ENCODE measurements at places on chromosomes 4 and X.

DNA sequence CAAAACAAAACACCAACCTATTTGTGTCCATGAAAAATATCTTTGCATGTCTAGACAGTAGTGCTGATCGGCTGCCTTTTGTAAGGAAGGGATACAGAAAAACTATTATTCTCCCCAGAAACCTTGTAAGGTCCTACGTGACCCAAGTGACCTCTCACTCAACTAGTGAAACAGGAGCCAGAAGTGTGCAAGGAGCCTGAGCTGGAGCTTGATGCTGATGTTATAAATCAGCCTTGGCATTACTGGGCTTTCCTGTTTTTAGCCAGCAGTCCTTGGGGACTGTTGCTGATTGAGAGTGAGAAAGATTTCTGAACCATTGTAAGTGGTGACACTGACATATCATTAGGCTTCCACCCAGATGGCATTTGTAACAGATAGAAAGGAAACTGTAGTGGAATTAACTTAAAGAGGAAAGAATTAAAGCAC is 100.8 kb upstream of the LIMCH1 start:
- DNase-seq = no peak

DNA sequence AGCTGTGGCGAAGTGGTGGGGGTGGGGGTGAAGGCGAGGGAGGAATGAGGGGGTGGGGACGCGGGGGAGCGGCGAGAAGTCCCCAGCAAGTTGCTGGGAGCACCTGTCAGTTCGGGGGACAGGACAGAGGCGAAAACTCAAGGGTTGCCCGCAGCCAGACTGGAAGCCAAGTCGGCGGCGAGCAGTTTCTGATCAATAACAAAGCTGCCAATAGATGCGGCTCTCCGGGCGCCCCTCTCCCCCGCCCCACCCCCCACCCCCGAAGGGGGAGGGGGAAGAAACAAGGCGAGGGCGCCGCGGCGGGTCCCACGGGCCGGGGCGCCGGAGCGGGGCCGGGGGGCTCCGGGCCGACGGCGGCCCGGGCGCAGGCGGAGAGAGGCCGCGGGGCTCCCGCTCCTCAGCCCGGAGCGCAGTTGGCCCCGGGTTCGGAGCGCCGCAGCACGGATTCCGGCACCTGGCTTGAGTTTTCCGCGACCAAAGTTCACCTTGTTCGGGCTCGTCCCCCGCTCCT is 379 bp downstream of the PDGFC start:
- no peak for DNase-seq

- no peak for DNase-seq
Observed at GRCh38 chr4:79678472-79679202, 270.6 kb upstream of the GK2 start.

- no peak for DNase-seq
Observed at GRCh38 chr4:24683116-24683515, 98.8 kb upstream of the DHX15 start.

GRCh38 chr4:128596115-128596514 is 213.4 kb upstream of the JADE1 start:
- DNase-seq = no peak

GRCh38 chr4:4485806-4486205 is 56.0 kb downstream of the STX18 start:
- no peak for DNase-seq

DNA sequence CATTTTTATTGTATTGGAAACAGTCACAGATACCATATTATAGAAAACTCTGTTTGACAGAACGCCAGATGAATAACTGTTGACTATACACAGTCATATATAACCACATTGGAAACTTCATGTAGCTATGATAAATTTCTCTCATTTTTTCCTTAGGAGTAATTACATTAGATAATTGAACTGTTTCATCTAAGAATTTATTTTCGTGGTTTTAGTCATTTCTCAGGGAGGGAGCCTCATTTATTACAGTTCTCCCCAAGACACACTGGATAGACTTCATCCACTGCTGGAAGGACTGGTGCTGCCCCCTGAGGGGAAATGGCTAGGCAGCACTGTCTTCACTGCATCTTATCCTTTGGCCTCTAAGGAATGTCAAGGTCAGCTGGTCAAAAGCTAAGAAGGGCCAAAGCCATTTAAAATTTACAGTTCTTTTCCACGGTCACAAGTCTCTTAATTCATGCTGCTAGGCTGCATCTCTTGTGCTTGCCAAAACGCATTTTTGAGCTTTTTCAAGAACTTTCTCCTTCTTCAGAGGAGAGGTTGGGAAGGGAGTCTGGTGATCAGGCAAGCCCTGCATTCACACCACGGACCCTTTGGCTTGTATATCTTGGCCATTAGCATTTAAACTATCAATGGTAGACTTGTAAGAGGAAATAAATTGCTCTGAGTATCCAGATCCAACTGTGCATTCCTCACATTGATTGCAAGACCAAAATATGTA is 145.1 kb downstream of the CBR4 start:
- no peak for DNase-seq

GRCh38 chrX:17415242-17415810 is 40.3 kb downstream of the NHS start:
- DNase-seq = no peak

DNA sequence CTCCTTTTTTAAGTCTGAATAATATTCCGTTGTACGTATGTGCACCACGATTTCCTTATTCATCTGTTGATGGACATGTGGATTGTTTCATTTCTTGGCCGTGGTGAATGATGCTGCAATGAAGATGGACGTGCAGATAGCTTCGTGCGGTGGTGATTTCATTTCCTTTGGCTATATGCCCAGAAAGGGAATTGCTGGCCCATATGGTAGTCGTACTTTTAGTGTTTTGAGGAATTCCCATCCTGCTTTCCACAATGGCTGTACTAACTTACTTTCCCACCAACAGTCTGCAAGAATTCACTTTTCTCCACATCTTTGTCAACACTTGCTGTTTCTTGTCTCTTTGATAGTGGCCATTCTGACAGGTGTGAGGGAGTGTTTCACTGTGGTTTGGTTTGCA is 12.8 kb downstream of the ZFP42 start:
- no peak for DNase-seq

DNA sequence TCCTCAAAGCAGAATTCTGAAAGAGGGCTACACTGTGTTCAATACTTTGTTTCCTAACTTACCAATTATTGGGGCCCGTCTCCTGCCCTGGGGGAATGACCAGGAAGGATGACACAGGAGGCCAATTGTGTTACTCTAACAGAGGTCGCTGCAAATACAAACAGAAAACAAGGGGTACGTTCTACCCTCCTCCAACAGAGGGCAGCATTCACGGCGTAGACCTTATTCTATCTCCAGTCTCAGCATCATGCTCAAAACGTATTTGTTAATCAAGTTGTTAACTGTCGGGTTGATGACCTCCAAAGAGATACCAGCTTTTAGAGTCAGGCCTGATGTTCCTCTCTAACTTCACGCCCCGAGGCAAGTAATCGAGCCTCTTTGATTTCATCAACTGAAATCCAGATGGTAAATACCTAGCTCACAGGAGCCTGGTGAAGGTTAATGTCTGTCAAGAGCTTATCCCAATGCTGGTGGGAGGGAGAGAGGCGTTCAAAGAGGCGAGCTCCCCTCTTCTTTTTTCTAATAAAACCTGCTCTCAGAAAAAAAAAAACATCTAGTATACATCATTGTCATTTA is 181.0 kb upstream of the KCNIP4 start:
- DNase-seq = no peak

- DNase-seq = no peak
Observed at GRCh38 chrX:11399489-11400094, 106.4 kb downstream of the AMELX start.

DNA sequence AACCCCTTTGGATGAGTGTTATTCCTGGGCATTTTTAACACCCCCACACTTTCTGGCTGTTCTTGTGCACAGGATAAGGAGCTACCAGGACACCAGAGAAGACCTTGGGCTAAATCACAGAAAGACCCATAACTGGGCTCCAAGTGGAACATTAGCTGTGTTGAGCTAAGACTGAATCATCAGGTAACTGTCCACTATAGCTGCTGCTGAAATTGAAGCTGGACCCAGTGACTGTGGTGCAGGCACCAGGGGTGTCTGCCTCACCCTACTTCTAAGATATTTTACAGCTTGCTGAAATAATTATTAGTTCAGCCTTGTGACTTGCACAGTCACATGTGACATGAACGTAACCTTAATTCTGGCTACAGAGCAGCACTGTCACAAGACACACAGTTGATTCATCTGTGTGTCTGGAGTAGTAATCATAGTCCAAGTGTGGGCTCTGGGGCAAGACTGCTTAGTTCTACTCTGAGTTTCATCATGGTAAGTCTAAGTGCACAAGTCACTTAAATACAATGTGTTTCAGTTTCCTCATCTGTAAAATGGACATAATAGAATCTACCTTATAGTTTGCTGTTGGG is 127.4 kb downstream of the SLC39A8 start:
- DNase-seq = no peak

GRCh38 chrX:67787196-67787595 is 243.4 kb downstream of the AR start:
- no peak for DNase-seq

DNA sequence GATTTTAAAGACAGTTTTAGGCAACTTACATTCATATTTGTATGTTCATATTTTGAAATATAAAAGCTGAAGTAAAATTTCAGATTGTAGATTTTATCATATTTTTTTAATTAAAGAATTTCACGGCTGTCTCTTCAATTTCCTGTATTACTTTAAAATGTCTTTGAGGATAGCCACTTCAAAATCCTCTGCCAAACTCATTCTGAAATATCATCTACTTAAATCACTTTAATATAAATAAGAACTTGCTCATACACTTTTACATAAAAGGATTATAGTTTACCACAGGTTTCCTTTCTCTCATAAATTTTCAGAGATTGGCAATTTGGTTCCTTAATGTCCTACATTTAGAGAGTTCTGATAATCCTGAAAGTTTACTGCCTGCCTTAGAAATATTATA is 478.2 kb downstream of the ADGRL3 start:
- no peak for DNase-seq

GRCh38 chr4:55343887-55344286 is 2.2 kb upstream of the SRD5A3 start:
- no peak for DNase-seq

GRCh38 chr4:73068491-73069337 is 802 bp downstream of the COX18 start:
- no peak for DNase-seq

DNA sequence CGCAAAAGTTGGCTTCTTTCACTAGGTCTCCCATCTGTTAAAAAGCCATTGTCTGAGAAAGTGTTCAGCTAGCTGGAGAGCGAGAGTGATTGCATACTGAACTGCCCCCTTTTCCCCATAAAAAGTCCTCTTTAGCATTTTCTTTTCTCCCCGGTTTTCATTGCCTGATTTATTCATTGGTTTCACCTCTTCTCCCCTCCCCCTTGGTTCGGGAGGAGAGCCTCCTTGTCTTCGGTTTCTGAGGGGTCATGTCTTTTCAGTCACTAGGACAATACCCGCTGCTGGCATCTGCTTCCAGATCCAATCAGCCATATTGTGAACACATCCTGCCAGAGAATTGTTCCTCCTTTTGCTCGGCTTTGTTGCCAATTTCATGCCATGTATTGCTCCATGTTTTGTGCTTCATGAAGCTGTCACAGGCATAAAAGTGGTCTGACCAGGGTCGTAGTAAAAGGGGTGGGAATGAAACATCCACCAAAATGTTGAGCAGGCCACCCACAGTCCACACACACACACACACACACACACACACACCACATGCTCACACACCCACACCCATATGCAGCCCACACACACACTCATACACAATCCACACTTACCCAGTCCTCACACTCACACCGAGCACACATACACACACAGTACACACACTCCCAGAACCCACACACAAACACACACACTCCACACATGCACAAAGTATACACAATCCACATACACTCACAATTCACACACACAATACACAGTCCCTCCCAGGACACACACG is 136.0 kb downstream of the NKX6-1 start:
- DNase-seq = no peak

DNA sequence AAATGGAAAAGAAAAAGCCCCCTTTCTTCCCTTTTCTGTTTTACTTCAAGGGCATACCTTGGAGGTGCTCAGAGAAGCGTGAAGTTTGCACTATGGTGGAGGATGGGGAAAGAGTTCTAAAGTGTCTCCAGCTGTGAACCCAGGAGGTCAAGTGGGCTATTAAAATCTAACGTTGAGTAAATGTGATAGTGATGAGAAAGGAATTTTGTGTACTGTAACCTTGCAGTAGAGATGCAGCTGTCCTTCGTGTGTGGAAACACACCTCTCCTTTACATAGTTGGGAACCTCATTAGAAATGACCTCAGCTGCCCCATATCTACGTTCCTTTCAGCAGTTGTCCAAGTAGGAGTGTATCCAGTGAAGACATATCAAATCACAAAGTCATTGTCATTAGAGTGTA is 26.5 kb downstream of the ADH5 start:
- DNase-seq = no peak

- no peak for DNase-seq
Observed at GRCh38 chrX:6644411-6644810, 109.5 kb upstream of the VCX3A start.

GRCh38 chrX:120213438-120214265 is 37.0 kb upstream of the ZBTB33 start:
- DNase-seq = peak; percentile 65

GRCh38 chr4:143109376-143109775 is 75.3 kb upstream of the USP38 start:
- no peak for DNase-seq

- no peak for DNase-seq
Observed at GRCh38 chr4:56139241-56139827, 190.6 kb downstream of the CEP135 start.

- no peak for DNase-seq
Observed at GRCh38 chr4:7522452-7523220, 87.9 kb upstream of the PSAPL1 start.

DNA sequence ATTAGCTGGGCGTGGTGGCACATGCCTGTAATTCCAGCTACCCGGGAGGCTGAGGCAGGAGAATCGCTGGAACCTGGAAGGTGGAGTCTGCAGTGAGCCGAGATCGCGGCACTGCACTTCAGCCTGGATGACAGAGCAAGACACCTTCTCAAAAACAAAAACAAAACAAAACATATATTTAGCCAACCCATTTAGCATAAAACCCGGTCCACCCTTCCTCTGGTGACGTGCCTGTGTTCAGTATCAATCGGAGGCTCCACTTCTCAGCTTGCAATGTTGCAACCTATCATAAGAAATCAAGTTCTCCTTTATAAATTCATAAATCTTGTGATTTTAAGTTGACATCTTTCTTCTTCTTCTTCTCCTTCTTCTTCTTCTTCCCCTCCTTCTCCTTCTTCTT is 73.9 kb downstream of the SLC34A2 start:
- DNase-seq = no peak

DNA sequence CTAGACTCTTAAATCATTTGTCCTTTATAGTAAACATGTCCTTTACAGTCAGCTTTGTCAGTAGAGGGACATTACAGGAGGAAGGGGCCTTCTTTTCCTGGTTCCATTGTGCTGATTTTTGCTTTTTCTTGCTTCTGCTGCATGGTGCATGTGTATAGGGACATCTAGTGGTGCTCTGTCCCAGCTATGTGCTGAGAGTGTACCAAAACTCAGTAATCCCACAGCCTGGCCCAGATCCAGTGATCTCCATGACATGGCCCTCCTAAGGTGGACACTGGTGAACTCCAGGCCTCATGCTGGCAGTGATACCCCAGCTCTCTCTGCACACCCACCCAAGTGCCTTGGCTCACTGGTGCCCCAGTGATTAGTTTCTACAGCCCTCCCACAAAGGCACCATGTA is 45.2 kb downstream of the MAGEB17 start:
- DNase-seq = no peak

GRCh38 chr4:16083241-16084191 is at the start of gene PROM1:
TSS of gene PROM1 (minus strand) at chr4:16084023. CDS start at chr4:16075906, 8,117 bp downstream.
- no peak for DNase-seq

- DNase-seq = no peak
Observed at GRCh38 chrX:51905711-51906110, 12.3 kb downstream of the MAGED1 start.

Measured in activated CD4-positive, CD25-positive, alpha-beta regulatory T cell treated with anti-CD3 and anti-CD28 coated beads, Interleukin-2, amount 50 U/mL, for 72 hours (primary cell).